ENCODE measurements at places on chromosomes 13 and 19.

DNA sequence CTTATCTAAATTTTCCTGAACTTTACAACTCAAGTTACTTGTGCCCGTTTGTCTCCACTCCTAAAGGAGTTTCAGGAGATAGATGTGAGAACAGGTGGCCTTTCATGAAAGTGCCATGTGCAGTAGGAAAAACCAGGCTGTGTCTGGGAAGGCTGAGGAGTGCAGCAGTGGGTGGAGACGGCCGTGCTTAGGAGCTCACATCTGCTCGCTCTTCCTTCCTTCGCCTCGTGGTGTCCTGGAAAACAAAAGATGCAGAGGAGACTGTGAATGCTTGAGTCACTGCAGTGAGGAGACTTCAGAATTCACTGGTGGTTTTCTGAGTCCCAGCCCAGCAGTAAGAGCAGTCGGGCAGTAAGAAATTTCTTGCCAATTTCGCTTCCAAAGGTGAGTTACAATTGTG lies 138.4 kb upstream of the RNF113B start:
- no peak for DNase-seq

DNA sequence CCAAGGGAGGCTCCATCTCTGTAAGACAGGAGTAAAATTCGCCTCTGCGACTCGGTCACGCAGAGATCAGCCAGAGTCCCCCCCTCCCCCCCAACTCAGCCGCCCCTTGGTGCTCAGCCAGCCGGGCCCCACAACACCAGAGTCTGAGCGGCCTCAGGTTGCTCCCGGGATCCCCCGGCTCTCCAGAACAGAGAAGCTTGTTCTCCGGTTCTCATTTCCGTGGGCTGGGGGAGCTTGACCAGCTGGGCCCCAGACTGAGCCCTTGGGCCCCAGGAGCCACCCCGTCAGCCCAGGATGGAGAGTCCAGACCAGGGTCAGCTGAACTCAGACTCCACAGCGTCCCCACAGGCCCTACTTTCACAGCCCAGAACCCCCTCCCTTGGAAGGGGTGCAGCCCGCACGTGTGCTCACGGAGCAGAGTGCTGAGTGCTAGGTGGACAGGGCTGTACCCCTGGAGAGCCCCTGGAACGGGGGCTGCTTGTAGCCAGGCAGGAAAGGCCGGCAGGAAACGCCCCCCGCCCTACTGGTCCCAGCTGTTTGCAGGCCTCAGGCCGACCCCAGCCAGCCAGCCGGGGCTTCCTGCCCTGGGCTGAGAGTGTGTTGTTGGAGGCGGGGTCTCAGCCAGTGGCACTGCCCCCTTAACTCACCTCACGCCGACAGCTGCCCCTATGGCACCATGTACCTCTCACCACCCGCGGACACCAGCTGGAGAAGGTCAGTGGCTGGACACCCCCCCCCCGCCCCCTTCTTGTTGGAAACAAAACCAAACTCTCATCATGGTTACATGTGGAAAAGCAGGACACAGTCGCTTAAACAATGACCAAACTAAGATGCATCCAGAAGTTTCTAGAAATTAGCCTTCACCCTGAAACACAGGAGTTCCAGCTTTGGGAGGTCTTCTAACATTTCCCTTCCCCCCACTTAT lies 44.4 kb downstream of the COMP start:
- no peak for DNase-seq

GRCh38 chr19:5191091-5191490 lies 149.5 kb downstream of the PTPRS start:
- DNase-seq: no peak

DNA sequence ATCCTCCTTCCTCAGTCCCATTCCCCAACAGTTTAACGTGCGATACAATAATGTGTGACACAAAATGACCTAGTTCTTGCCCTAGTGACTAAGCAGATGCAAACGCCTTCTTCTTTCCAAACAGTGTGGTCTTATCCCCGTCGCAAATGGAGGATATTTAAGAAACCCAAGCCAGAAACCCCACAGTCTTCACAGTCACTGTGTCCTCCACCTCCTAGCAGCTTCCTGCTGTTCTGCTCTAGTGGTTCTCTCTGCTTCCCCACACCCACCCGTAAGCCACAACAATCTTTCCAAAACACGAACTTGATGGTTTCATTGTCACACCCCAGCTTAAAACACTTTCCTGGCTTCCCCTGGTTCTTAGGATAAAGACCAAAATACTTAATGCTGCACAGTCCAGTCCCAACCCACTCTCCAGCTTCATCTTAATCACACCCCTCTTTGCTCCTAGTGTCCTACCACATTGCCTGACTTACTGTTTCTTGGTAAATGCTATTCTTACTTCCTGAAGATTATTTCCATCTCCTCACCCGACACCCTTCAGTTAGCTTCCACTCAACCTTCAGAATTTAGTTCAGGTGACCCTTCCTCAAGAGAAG lies 32.3 kb downstream of the ITM2B start:
- DNase-seq: no peak

DNA sequence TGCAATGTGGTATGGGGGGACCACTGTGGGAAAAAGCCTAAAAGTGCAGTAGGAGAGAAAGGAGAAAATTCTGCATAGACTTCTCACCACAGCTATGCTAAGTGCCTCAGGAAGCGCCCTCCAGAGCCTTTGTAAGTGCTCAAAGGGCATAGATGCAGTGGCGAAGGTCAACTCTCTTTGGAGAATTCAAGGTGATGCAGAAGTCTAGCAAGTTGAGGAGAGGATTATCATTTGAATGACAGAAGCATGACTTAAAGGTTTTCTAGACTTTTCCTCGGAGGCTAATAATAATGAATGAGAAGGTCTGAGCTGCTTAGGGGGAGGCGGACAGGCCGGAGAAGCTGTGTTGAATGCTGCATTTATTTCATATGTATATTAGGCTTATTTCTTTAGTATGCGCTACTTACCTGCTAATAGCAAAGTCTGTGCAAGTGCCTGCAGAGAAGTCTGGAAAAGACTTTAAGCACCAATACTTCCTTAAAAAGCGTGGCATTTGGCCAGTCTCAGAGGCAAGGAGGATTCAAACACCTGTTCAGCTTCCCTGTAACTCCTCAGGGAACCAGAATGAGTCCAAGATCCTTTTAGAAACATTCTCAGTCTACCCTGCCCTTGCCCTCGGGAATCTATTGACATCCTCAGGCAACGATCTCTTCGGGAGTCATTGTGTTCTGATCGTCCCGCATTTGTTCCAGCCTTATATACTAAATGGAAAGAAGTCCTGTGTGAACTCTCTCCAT lies 56.2 kb downstream of the FLT1 start:
- DNase-seq: no peak

- no peak for DNase-seq
These were observed 236.1 kb downstream of the RGCC start for GRCh38 chr13:41693434-41693833.

DNA sequence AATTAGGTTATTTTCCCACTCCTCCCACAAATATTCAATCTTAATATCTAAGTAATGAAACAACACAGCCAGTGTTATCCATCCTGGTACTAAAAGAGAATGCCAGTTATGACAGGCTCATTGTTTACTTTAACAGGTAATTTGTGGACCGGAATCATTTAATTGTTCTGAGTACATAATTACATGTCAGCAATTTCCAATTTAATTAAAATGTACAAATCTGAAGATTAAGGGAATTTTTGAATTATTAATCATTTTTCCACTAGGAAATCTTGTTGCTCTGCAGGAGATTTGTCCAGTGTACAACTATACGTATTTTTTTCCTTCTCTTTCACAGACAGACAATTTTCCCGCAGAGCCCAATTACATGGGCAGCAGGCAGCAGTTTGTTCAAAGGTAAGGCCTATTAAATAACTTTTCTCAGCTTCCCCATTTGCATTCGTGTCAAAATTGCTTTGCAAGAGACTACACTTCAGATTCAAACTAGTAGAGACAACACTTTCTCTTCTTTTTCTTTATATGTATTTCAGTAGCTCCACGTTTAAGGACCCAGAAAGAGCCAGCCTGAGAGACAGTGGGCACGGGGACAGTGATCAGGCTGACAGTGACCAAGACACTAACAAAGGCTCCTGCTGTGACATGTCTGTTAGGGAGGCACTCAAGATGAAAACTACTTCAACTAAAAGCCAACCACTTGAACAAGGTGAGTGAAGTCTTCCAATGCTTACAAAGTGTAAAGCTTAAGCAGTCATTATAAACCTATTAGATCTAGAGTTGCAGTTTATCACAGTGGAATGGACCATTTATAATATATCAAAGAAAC lies 34.8 kb downstream of the PCDH17 start:
- no peak for DNase-seq

- no peak for DNase-seq
These were observed 366.8 kb downstream of the DCT start for GRCh38 chr13:94112731-94113130.

DNA sequence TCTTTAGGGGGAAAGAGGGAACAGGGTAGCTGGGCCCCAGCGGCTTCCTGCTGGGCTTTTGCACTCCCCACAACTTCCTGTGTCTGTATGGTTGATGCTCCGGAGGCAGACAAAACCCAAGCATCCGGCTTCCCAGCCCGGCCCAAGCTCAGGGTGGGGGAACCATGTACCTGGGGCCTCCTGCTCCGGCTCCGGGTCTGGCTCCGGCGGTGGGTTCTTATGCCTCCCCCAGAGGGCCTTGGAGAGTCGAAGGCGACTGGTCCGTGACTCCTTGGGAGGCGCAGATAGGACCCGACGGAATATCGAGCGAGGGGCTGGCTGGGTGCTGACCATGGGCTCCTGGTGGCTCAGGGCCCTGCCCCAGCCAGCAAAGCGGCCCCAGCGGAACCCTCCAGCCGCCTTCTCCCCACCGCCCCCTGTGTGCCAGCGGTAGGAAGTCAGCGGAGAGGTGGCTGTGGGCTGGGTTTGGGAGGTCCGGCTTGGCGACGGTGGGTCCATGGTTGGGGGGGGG lies 428 bp downstream of the RASAL3 start:
- DNase-seq: peak; percentile 89

- DNase-seq: no peak
These were observed 818 bp upstream of the SLITRK1 start for GRCh38 chr13:83883061-83883523.

DNA sequence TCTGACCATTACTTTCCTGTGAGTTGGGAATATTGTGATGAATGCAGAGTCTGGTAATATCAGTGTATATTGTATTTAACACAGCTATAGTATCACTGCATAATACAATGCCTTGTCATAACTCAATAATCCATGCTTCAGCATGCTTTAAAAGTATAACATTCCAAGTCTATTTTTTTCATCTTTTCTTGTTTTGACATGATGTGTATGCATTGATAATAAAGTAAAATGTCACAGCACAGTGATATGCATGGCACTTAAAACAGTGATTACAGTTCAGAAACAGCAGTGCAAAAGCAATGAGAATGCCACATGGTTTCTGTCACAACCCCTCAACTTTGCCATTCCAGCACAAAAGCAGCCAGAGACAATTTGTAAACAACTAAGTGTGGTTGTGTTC lies 17.8 kb downstream of the KATNAL1 start:
- DNase-seq: no peak

DNA sequence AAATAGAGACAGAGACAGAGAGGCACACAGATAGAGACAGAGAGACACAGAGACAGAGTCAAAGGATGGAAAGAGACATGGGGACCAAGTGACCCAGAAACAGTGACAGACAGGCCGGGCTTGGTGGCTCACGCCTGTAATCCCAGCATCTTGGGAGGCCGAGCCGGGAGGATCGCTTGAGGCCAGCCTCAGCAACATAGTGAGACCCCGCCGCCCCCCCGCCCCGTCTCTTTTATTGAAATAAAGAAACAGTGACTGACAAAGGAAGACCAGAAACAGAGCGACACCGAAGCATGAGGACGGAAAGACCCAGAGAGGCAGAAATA lies 848 bp upstream of the NECTIN2 start:
- DNase-seq: no peak

GRCh38 chr19:52527956-52528351 lies 486 bp downstream of the ZNF808 start:
- no peak for DNase-seq

DNA sequence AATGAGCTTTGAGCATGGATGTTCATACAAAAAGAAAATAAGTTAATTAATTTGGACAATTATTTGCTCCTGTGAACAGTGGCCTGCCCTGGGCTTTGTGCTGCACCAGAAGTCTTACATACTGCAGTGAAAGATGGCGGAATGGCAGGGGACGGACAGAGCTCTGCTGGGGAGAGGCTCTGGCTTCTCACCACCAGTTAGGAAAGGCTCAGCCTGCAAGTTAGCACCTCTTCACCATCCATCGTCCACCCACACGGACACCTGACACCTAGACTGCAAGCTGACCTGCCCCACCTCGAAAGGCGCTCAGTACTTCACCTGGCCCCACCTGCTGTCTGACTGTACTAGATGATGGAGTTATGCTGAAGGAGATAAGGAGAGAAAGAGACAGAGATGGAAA lies 203.9 kb upstream of the IRS2 start:
- DNase-seq: no peak

- no peak for DNase-seq
These were observed 234.9 kb downstream of the TEX29 start for GRCh38 chr13:111555268-111555808.

GRCh38 chr13:106377931-106378662 lies 157.4 kb downstream of the EFNB2 start:
- DNase-seq: no peak

DNA sequence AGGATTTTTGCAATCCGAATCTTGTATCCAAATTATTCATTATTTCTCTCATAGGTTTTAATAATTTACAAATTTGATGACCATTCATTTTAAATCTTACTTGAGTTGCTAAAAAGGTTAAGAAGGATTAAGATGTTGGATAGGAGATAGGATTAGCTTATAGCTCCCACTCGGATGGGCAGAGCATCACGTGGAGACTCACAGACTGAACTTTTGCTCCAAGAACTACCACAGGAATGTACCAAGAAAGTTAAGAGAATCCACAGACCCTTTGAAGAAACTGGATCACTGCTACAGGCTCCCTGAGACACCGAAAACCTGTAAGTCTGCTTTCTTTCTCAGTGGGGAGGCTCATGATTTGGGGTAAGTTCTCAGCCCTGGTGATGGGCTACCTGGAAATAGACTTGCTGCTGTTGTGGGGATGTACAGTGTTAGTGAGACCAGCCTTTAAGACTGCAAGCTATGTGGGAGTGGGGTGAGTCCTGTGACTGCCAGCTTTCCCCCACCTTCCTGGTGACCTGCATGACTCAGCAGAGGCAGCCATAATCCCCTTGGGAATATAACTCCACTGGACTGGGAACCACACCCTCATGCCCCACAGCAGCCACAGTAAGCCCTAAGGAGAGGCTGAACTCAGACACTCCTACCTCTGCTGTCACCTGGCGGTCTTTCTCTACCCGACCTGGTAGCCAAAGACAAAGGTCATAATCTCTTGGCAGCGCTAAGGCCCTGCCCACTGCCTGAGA lies 1458.0 kb downstream of the OLFM4 start:
- no peak for DNase-seq

- DNase-seq: no peak
These were observed 5.7 kb downstream of the CALM3 start for GRCh38 chr19:46606681-46607447.

GRCh38 chr13:99585609-99586008 lies 84.3 kb downstream of the TM9SF2 start:
- no peak for DNase-seq
